ENCODE measurements at places on chromosomes 12 and 14. TPM values are rescaled to one million over a fixed set of nuclear protein-coding genes. Genes with fewer than 3 reads are reported as not detected.

- DNase-seq, result peak; percentile 35
These were observed 1.4 kb downstream of the LRFN5 start for GRCh38 chr14:41607966-41608663.

- no peak for DNase-seq
These were observed 544.2 kb downstream of the ETNK1 start for GRCh38 chr12:23169012-23169695.

- no peak for DNase-seq
These were observed 171.1 kb downstream of the RPAP3 start for GRCh38 chr12:47534695-47535094.

Gene OGFOD2
- 15.4 TPM for total RNA-seq

Gene ALDH1L2
- total RNA-seq, result 2.5 TPM

Measured in left ventricle myocardium superior (tissue), 1 donor.